CD4-positive, alpha-beta memory T cell (primary cell): ENCODE measurements at places on chromosomes 2 and 18. TPM values are rescaled to one million over a fixed set of nuclear protein-coding genes. Genes with fewer than 3 reads are reported as not detected.
A peak's percentile ranks its signal among the peaks of the same experiment; 100 is the strongest.

Gene MOCOS
- 0.12 TPM for total RNA-seq

- no peak overlapping the region for H3K4me3 ChIP-seq
- no peaks in the 10 kb centered on the region for H3K27me3 ChIP-seq
- H3K36me3 ChIP-seq: no peaks in the 10 kb centered on the region
- DNase-seq: no peak
- H3K4me1 ChIP-seq: no peaks in the 10 kb centered on the region
Measured at GRCh38 chr2:172953411-172953810, 122.2 kb upstream of the MAP3K20 start.

Gene STPG4
- 0.72 TPM for total RNA-seq

DNA sequence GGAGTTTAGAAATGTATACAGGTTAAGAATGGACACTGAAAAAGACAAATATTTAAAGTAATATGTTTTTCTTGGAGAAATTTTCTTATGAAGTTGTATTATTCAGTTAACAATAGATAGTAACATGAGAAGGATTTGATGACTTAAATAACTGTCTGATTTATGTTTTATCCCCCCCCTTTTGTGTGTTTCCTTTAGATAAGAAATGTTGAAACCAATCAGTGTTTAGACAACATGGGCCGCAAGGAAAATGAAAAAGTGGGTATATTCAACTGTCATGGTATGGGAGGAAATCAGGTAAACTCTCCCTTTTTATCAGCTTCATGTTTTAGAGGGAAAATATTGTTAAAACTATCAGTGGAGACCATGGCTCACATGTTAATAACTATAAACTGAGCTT lies 289.7 kb upstream of the KCNJ3 start:
- H3K4me3 ChIP-seq: no peak overlapping the region
- DNase-seq: no peak
- no peak overlapping the region for H3K27ac ChIP-seq
- H3K36me3 ChIP-seq: no peaks in the 10 kb centered on the region
- no peaks in the 10 kb centered on the region for H3K4me1 ChIP-seq

GRCh38 chr2:24110660-24111303 lies 12.4 kb downstream of the PFN4 start:
- H3K27ac ChIP-seq: no peak overlapping the region
- H3K36me3 ChIP-seq: no peaks in the 10 kb centered on the region
- no peaks in the 10 kb centered on the region for H3K27me3 ChIP-seq
- no peak for DNase-seq

DNA sequence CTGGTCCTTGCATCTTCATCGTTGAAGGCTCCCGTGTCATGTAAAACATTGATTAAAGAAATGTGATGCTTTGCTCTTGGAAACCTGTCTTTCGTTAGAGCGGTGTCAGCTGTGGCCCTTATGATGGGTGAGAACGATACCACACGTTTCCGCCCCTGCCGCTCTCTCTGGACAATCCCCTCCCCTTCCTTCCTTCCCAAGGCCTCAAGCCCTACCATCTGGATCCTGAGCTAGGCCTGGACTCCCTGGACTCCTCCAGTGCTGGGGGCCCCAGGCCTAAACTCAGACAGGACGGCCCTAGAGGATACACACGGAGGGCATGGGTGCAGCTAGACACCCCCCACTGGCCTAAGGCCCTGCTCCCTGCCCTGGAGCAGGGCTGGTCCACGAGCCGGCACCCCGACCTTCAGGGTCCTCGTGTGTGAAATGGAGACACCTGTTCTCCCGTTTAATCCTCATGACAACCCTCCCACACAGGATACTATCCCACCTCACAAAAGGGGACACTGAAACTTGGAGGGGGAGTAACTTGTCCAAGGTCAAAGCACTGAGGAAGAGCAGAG lies 13.2 kb downstream of the BIN1 start:
- no peak overlapping the region for H3K4me3 ChIP-seq
- no peaks in the 10 kb centered on the region for H3K27me3 ChIP-seq
- H3K4me1 ChIP-seq: no peaks in the 10 kb centered on the region
- H3K36me3 ChIP-seq: no peaks in the 10 kb centered on the region
- DNase-seq: no peak
- no peak overlapping the region for H3K27ac ChIP-seq

- no peak overlapping the region for H3K27ac ChIP-seq
- H3K4me3 ChIP-seq: no peak overlapping the region
- no peaks in the 10 kb centered on the region for H3K27me3 ChIP-seq
Measured at GRCh38 chr2:214566457-214566856, 155.6 kb downstream of the VWC2L start.

Gene GAL3ST2
- total RNA-seq: not detected

Gene CCDC74B
- 0.30 TPM for total RNA-seq

Gene PRSS56
- not detected for total RNA-seq

Gene KLHL41
- total RNA-seq: 0.25 TPM

DNA sequence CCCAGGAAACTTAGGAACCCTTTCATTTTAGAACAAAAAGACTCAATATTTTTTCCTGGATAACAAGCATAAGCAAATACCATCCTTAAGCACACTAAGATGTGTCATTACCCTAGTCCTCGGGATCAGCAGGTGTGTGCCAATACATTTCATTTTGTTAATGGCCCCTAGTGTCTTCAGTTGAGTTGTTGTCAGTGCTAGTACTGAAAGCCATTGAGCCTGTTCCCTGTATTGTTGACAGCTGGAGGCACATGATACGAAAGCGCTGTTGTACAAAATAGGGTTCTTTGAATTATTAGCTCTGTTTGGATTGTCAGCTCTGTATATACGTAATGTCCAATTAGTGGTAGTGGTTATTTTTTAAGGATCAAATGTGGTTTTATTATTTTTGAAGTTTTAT lies 29.5 kb downstream of the VAPA start:
- no peaks in the 10 kb centered on the region for H3K27me3 ChIP-seq
- H3K27ac ChIP-seq: no peak overlapping the region
- H3K4me3 ChIP-seq: no peak overlapping the region
- H3K4me1 ChIP-seq: no peaks in the 10 kb centered on the region
- DNase-seq: no peak

Gene ALPP
- total RNA-seq: not detected

DNA sequence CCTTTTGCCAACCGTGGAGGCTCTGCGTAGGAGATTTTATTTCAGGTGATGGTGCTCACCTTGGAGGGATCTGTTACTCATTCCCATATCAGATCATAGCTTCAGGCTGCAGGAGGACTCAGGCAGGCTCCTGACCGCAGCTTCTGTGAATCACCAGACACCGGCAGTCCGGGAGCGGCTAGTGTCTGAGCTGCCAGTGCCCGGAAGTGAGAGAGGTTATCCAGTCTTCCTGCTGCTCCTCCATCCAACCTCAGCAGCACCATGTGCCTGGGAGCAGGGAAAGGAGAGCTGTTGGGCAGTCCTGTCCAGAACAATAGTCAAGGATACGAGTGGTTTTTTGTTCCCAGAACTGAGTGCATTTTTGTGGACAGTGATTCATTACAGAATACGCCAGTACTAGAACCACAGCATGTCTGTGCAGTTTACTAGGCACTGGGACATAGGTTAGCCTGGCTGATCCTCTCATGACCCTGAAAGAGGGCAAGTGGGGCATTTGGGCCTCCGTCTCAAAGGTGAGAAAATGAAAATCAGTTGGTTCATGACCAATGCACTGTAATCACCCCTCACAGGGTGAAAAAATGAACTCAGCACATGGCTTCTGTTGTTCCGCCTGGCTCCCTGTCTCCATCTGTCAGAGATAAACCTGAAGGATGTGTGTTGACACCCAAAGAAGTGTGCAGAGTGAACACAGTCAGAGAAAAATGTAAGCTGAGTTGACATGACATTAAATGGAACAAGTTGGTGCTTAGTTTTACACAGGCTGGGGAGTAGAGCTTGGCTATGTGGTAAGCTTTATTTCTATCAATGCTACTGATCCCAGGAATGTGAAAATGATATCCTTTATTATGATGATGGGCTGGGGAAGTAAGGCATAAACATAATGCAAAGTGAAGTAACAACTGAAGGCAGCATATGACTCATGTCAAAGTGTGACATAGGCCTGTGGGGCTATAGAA lies 12.2 kb downstream of the FHOD3 start:
- no peaks in the 10 kb centered on the region for H3K36me3 ChIP-seq
- H3K4me3 ChIP-seq: no peak overlapping the region
- H3K27me3 ChIP-seq: no peaks in the 10 kb centered on the region
- no peaks in the 10 kb centered on the region for H3K4me1 ChIP-seq

DNA sequence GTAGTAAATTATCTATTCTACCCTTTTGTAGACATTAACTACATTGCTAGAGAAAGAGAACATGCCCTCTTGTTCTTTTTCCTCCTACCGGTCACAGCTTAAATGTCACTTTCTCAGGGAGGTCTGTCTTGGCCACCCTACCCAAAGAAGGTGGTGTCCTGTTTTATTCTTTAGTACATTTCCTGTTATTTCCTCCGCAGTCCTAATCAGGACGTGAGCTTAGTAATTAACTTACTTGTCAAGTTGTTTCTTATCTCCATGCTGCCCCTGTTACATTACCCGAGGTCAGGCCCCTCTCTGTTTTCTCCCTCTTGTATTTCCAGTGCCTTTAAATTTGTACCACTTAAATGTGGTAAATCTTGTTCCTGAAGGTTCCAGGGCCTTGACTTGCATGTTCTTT lies 73.7 kb upstream of the RMDN2 start:
- H3K36me3 ChIP-seq: no peaks in the 10 kb centered on the region
- peaks cover 19% of the 10 kb centered on the region for H3K4me1 ChIP-seq
- H3K27me3 ChIP-seq: no peaks in the 10 kb centered on the region
- H3K27ac ChIP-seq: peak overlapping the region; percentile 16

Gene CDK15
- total RNA-seq: not detected

DNA sequence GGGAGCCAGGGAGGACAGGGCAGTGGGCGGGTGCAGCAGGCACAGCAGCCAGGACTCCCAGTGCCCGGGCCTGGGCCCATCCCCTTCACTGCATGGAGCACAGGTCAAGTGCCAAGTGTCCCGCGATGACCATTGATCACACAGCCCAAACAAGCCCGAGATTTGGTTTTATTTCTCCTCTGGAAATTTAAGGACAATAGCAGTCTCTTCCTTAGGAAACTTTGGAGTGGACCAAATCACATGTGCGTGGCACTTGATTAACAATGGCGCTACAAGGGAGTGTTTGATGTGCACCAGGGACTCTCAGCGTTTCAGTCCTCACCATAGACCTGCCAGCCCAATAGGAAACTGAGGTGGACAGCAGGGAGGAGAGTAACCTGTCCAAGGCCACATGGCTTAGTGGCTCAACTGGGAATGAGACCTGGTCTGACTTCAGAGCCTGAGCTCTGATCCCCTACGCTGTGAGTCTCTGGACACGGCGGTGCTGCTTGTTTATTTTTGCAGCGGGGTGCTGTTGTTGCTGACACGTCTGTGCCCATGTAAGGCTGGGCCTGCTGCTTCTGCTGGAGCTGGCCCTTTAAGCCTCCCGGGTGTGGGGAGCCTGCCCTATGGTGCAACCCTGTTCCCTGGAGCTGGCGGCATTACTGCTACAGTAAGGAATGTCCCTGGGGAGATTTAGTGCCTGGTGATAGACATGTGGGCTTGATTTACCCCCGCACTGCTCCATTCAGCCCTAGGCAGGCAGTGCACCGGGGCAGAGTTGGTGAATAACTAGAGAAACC lies 194.2 kb downstream of the INHBB start:
- no peaks in the 10 kb centered on the region for H3K4me1 ChIP-seq
- DNase-seq: no peak
- H3K27me3 ChIP-seq: no peaks in the 10 kb centered on the region
- H3K27ac ChIP-seq: no peak overlapping the region
- H3K36me3 ChIP-seq: no peaks in the 10 kb centered on the region

Gene SPATS2L
- total RNA-seq: 5.9 TPM

DNA sequence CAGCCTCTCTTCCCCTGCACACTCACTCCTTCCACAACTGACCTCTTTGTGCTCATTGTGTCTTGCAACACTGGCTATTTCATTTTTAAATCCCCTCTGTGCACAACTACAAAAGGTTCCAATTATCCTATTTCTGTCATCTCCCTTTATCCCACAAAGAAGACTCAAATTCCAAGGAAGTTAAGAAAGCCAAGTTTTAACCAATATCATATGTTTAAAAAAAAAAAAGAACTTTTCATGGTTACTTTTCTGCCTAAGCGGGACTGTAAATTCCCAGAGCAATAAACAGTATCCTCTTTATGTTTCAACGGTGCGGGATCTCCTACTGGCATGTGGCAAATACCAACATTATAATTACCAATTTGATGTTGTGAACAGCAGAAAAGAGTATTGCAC lies 83.8 kb downstream of the DOCK10 start:
- no peaks in the 10 kb centered on the region for H3K36me3 ChIP-seq
- no peak overlapping the region for H3K27ac ChIP-seq
- peaks cover 59% of the 10 kb centered on the region for H3K4me1 ChIP-seq
- H3K4me3 ChIP-seq: no peak overlapping the region
- DNase-seq: no peak
- no peaks in the 10 kb centered on the region for H3K27me3 ChIP-seq

Gene REG3A
- not detected for total RNA-seq

Gene AMER3
- total RNA-seq: not detected

- no peaks in the 10 kb centered on the region for H3K4me1 ChIP-seq
- DNase-seq: no peak
- no peaks in the 10 kb centered on the region for H3K27me3 ChIP-seq
- no peak overlapping the region for H3K4me3 ChIP-seq
- H3K27ac ChIP-seq: no peak overlapping the region
Measured at GRCh38 chr18:14959550-14959949, 211.6 kb downstream of the ANKRD30B start.
